ENCODE measurements at places on chromosomes 1 and 21.

GRCh38 chr1:54559771-54560231, 11.8 kb downstream of the ACOT11 start:
- no peaks in the 10 kb centered on the region for H3K36me3 ChIP-seq
- no peaks in the 10 kb centered on the region for H3K4me1 ChIP-seq
- H3K27me3 ChIP-seq = peaks cover 4% of the 10 kb centered on the region
- no peak overlapping the region for H3K27ac ChIP-seq

- peaks cover 8% of the 10 kb centered on the region for H3K36me3 ChIP-seq
- no peak overlapping the region for H3K4me3 ChIP-seq
- no peaks in the 10 kb centered on the region for H3K4me1 ChIP-seq
- H3K27me3 ChIP-seq = peaks cover 2% of the 10 kb centered on the region
- no peak overlapping the region for H3K27ac ChIP-seq
Measured at GRCh38 chr1:164886101-164886500, 327.1 kb downstream of the PBX1 start.

GRCh38 chr1:247287460-247287859, 31.6 kb downstream of the VN1R5 start:
- H3K4me3 ChIP-seq = no peak overlapping the region
- no peaks in the 10 kb centered on the region for H3K27me3 ChIP-seq
- no peaks in the 10 kb centered on the region for H3K4me1 ChIP-seq
- peaks cover 21% of the 10 kb centered on the region for H3K36me3 ChIP-seq

GRCh38 chr1:198934426-198934825, 295.6 kb downstream of the PTPRC start:
- H3K4me3 ChIP-seq = no peak overlapping the region
- no peaks in the 10 kb centered on the region for H3K36me3 ChIP-seq
- H3K27me3 ChIP-seq = no peaks in the 10 kb centered on the region
- H3K27ac ChIP-seq = no peak overlapping the region
- peaks cover 5% of the 10 kb centered on the region for H3K4me1 ChIP-seq

- H3K4me1 ChIP-seq = peaks cover 20% of the 10 kb centered on the region
- peaks cover 7% of the 10 kb centered on the region for H3K36me3 ChIP-seq
- H3K4me3 ChIP-seq = no peak overlapping the region
- H3K27ac ChIP-seq = no peak overlapping the region
- DNase-seq = no peak
Measured at GRCh38 chr1:65050735-65051134, 84.4 kb upstream of the JAK1 start.

- no peaks in the 10 kb centered on the region for H3K4me1 ChIP-seq
- H3K27me3 ChIP-seq = no peaks in the 10 kb centered on the region
- H3K36me3 ChIP-seq = peaks cover 1% of the 10 kb centered on the region
- DNase-seq = no peak
Measured at GRCh38 chr1:51859333-51859732, 19.2 kb downstream of the NRDC start.

Measured in progenitor cell of endocrine pancreas (in vitro differentiated cells).